ENCODE measurements at places on chromosomes 4 and X.

- DNase-seq, result no peak
Measured at GRCh38 chr4:184368290-184368689, 106.1 kb downstream of the IRF2 start.

- DNase-seq, result no peak
Measured at GRCh38 chr4:176608346-176608745, 184.4 kb downstream of the VEGFC start.

DNA sequence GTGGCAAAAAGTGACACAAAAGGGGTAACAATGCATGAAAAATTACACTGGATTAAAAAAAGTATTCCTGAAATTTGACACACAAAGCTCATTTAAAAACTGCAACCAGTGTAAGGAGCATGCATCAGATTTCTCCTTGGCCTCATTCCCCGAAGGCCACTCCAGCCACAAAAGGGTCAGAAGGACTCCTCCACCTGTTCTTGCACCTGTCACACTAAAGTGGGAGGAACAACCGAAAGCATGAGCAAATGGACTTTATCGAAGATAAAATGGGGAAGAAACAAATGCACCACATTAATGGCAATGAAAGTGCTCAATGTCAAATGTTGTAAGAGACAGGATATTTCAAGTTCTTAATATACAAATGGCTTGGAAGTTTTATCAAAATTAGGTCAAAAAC, 88.2 kb downstream of the ADGRA3 start:
- DNase-seq, result no peak

GRCh38 chrX:112866175-112866574, 25.5 kb upstream of the AMOT start:
- DNase-seq, result no peak

GRCh38 chrX:117134983-117135382, 672.2 kb upstream of the CT83 start:
- no peak for DNase-seq

- DNase-seq, result no peak
Measured at GRCh38 chr4:34572026-34572425, 1672.3 kb downstream of the ARAP2 start.

Measured in stimulated activated effector memory CD8-positive, alpha-beta T cell treated with anti-CD3 and anti-CD28 coated beads, Interleukin-12 subunit alpha, Interleukin-12 subunit beta, amount 100 ng/mL, for 72 hours (primary cell).